ENCODE measurements at places on chromosomes 16 and 17.
A peak's percentile ranks its signal among the peaks of the same experiment; 100 is the strongest.

- no peak for DNase-seq
Observed at GRCh38 chr17:66679631-66680517, 155.0 kb upstream of the CACNG5 start.

DNA sequence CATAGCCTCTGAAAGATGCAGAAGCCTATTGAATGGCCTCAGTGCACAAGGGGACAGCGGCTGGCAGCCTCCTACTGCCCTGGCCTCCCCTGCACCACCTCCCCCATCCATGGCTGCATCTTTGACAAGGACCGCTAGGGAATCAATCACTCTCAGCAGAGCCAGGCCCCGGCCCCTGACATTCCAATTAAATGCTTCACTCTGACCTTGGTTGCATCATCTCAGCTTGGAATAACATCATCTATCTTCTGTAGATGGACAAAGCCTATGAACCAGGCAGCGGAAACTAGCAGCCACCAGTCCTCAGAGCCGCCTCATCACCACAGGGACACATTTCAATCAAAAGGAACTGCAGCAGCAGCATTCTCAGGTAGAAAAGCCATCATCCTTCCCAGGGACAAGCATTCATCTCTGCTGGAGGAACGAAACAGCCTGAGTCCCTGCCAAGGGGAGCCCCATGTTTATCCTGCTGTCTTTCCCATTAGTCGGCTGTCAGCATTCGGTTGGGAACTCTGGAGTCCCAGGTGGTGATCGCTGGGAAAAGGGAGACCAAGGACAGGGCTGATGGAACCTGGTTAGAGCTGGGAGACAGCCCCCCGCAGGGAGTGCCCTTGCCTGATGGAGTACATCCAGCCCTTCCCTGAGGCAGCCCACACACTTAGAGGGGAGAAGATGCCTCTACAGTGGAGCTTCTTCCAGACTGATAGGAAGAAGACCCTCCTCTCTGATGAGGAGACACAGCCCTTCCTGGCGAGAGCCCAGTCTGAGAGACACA is 11.5 kb upstream of the TMEM132E start:
- DNase-seq: peak; percentile 3

DNA sequence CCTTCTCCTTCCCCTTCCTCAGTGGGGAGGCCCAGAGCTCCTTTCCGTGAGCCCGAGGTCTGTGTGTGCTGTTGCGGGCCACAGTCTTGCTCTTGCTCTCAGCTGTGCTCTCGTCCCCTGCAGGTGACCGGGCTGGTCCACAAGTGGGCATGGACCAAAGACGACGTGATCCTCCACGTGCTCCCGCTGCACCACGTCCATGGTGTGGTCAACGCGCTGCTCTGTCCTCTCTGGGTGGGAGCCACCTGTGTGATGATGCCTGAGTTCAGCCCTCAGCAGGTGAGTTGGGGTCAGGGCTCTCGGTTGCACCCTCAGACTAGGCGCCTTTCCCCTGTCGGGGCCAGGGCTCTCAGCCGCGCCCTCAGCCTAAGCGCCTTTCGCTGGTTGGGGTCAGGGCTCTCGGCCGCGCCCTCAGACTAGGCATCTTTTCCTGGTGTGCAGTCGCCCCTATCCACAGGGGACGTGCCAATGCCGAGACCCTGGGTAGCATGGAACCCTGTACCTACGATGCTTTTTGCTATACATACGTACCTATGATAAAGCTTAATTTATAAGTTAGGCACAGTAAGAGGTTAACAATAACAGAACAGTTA is 8.9 kb downstream of the ACSF3 start:
- no peak for DNase-seq

DNA sequence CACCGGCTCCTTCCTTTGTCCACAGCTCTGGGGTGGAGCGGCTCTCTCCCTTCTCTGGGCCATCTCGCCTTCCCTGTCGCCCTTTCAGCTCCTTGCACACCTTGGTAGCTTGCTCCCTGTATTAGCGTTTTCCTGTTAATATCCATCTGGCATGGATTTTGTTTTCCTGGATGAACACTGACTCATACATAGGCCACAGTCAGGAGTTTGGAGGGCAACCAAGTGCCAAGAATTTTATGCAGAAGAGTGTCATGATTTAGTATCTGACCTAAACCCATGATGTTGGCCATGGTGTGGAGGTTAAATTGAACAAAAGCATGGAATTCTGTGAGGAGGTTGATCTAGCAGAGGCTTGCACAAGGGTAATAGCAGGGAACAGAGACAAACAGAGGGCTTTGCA is 180.9 kb downstream of the AIPL1 start:
- DNase-seq: peak; percentile 36

GRCh38 chr16:85612191-85612800 is 826 bp upstream of the GSE1 start:
- DNase-seq: peak; percentile 99

GRCh38 chr16:85193115-85193493 is 80.8 kb upstream of the CIBAR2 start:
- DNase-seq: no peak

DNA sequence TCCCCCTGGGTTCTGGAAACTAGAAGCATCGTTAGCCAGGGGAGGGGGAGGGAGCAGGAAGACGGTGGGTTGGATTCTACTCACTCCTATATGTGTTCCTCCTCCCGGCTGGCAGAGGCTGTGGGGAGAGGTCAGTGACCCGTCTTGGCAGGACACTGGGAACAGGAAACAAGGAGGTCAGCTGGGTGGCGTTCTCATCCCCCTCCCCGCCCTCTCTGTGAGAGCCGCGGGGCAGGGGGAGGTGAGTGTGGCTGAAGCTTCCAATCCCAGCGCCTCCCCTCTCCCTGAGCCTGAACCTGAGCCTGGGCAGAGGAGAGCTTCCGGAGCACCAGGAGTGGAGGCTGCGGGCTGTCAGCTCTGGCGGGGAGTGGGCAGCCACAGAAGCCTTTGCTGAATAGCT is 12.5 kb downstream of the GPRC5C start:
- DNase-seq: no peak

DNA sequence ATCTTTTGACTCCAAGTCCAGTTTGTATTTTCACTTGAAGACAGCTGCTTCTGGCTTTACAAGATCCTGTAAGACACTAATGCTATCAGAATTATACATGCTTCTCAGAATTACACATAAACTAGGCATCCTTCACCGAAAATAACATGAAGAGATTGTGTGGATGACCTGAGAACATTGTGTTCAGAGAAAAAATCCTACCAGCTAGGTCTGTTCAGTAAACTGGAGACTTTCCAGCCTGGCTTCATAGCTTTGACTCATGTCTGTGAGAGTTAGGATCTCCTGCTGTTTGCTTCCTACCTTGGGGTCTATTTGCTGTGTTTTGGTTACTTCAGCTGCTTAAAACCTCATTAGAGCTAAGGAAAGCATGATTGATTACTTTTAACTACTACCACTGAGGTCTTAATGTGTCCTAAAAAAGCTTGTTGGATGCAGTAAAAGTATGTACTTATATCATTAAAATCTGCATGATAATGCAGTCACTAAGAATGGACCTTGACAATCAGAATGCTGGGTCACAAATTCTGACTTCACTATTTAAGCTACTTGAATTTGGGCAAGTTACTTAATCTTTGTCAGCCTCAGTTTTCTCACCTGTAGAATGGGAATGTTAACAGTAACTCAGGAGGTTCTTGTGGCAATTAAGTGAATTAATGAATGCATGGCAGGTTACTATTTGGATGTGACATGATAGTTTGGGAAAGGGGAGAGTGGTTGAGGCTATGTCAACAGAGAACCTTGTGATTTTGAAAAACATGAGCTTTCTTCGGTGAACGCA is 8.0 kb upstream of the MYH13 start:
- DNase-seq: no peak

- DNase-seq: no peak
Observed at GRCh38 chr16:26345966-26346365, 654.2 kb downstream of the HS3ST4 start.

DNA sequence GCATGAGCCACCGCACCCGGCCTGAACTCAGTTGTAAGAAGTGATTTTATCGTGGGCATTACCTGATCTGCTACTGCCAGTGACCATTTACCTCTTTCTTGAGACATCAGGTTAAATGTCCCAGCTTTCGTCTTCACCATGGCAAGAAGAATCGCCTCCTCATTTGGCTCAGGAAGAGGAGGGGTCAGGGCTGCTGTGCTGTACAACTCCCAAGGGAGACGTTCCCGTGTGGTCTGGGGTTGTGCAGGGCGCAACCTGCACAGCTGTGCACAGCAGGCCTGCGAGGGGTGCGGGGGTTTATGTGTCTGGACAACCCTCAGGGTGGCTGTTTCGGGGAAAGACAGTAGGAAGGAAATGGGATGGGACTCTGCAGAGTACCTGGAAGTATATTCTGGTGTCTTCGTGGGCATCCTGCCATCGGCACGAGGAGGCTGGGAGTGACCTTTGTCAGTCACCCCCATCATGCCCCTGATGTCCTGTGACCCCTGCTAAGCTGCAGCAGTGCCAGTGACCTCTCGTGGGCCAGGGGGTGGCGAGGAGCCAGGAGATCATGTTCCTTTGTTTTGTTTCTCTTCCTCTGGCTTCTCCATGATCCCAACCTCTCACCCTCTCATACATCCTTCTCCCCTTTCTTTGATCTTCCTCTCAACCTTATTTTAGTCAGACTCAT is 27.3 kb downstream of the CIBAR2 start:
- no peak for DNase-seq

GRCh38 chr16:78478267-78478861 is 378.9 kb downstream of the WWOX start:
- DNase-seq: no peak

DNA sequence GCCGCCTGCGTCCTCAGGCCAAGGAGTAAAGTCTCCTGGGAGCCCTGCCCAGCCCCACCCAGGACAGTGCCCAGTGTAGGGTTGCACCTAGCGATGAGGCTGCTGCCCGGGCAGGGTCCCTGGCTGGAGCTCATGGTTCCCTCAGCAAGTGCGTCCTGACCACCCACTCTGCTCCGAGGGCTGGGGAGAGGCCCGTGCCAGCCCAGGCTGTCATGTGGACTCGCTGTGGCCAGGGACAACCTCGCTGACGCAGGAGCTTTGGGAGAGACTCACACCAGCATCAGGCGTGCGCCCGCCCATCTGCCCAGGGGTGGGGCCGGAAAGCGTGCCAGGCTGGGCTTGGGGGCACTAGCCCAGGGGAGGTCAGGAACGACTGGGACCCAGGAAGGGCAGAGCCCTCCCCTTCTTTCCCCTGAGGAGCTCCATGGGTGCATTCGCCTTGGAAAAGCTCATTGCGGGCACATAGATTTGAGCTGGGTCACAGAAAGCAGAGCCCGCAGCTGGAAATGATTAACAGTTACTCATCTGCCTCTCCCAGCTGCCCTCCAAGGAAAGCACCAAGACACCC is 19.7 kb downstream of the DPEP1 start:
- DNase-seq: peak; percentile 99

DNA sequence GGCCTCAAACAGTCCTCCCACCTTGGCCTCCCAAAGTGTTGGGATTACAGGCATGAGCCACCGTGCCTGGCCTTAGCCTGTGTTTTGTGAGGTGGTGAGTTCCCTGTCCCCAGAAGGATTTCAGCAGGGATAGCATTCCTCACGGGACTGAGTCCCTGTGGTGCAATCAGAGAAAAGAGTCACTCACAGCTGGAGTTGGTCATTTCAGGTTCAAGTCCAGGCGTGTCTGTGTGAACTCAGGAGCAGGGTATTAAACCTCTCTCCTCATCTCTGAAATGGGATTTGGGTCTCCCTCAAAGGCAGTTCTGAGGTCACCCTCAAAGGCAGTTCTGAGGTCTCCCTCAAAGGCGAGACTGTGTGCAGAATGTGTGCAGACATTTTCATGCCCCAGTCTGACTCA is 28.6 kb downstream of the NPTX1 start:
- DNase-seq: no peak

DNA sequence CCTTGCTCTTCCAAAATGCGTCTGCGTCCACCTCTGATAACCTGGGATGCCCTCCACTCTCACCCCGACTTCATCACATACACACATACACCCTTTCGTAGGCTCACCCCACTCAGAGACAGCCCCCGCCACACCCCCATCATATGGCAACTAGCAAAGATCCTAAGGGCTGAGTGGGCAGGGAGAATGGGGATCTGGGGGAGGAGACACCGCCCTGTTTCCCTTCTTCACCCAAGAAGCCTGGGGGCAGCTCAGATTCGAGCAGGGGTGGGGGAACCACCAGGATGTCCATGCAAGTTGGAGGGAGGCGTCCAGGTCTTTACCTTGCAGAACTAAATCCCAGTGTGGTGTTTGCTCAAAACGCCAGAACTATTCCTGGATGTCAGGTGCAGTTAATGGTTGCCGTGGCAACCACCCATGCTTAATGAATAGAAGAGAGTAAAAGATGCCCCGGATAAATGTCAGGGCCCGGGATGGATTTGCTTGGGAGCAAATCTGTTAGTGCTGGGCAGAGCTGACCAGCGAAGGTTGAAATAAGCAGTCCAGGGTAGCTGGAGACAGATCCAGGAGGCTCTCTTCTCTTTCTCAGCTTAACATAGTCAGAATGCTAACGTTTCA is 72.8 kb downstream of the CACNG3 start:
- DNase-seq: no peak

DNA sequence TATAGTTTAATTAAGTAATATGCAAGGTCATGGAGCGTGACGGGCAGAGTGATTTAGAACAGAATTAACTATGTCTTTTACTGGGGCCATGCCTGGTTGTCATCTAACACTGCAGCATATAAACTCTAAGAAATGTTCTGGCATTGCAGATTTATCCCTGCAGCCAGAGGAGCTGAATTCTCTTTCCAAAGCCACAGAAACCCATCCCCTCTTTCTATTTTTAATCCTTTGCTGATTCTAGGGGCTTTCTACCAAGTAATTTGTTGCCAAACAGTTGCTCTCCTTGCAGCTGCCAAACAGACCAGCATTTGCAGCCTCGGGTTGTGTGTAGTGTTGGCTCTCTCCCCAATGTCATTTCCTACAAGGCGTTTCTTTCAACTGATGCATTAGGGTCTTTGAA is 243.2 kb upstream of the MON1B start:
- DNase-seq: no peak

- DNase-seq: no peak
Observed at GRCh38 chr16:53266156-53266555, 168.1 kb upstream of the RBL2 start.

DNA sequence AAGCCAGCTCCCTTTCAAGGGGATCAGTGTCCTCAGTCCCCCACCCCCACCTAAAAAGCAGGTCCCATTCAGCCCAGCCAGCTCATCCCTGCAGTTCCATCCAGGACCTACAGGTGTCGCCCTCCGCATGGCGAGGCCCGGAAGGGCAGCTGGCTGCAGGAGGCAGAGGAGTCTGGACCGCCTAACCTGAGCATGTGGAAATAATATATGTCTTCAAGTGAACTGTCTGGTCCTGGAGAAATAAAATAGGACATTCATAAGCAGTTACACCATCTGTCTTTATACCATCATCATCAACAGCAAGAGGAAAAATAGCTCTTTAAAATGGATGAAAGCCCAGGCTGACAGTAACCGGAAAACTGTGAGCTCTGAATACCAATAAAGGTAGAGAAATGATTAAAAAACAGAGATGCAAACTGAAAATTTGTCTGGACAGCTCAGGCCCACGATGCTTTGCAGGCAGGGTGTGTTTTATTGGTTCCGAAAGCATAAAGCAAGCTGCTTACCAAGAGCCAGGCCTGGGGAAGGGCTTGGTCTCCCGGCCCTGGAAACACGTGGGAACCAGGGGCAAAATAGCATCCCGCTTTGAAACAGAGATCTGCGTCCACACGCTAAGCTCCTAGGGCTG is 215.2 kb downstream of the ZFHX3 start:
- DNase-seq: peak; percentile 80

All from ACHN (cell line).